Glutamatergic neuron (in vitro differentiated cells): ENCODE measurements at places on chromosomes 5 and 9. TPM values are rescaled to one million over a fixed set of nuclear protein-coding genes. Genes with fewer than 3 reads are reported as not detected.

Gene NR5A1
- total RNA-seq = not detected

DNA sequence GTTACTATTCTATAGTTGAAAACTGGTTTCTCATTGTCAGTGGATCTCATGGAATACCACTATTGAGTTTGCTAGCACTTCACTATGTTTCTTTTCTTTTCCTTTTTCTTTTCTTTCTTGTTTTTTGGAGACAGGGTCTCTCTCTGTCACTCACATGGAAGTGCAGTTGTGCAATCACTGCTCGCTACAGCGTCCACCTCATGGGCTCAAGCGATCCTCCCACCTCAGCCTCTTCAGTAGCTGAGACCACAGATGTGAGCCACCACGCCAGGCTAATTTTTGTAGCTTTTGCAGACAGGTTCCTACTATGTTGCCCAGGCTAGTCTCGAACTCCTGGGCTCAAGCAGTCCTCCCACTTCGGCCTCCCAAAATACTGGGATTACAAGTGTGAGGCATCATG, 42.7 kb upstream of the VCAN start:
- H3K27me3 ChIP-seq = no peaks in the 10 kb centered on the region
- H3K36me3 ChIP-seq = no peaks in the 10 kb centered on the region
- H3K4me1 ChIP-seq = no peaks in the 10 kb centered on the region
- DNase-seq = no peak
- no peak overlapping the region for H3K27ac ChIP-seq

Gene FYB1
- total RNA-seq = not detected

GRCh38 chr5:150175076-150175475, 8.5 kb downstream of the CDX1 start:
- H3K27me3 ChIP-seq = peaks cover 4% of the 10 kb centered on the region
- no peak for DNase-seq
- H3K36me3 ChIP-seq = no peaks in the 10 kb centered on the region
- no peak overlapping the region for H3K4me3 ChIP-seq
- no peaks in the 10 kb centered on the region for H3K4me1 ChIP-seq

Gene CXXC5
- total RNA-seq = 130 TPM

GRCh38 chr5:179793468-179794139, at the start of gene LTC4S:
LTC4S (plus strand) TSS chr5:179793986; CDS start chr5:179794081, 95 bp downstream.
- no peaks in the 10 kb centered on the region for H3K4me1 ChIP-seq
- peaks cover 5% of the 10 kb centered on the region for H3K36me3 ChIP-seq
- H3K4me3 ChIP-seq = peak within 1 kb of the TSS; percentile 46
- DNase-seq = no peak

Gene TMEM174
- not detected for total RNA-seq

DNA sequence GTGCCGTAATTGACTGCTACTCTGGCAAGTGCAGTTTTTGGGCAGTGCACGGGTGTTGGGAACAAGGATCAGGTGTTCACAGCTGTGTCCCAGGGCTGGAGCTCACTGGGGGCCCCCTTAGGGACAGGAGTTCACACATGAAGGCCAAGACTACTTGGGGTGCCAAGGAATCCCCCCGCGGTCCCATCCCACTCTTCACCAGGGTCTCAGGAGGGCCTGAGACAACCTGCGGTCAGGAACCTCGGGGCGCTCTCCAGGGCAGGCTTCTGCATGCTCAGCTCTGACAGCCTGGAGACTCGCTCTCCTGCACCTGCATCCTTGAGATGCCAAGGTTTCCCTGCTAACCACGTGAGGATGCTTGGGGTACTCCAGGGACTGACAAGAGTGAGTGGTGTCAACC, 2.3 kb upstream of the MAN1B1 start:
- peaks cover 6% of the 10 kb centered on the region for H3K36me3 ChIP-seq
- peaks cover 15% of the 10 kb centered on the region for H3K27me3 ChIP-seq
- peaks cover 17% of the 10 kb centered on the region for H3K4me1 ChIP-seq
- no peak overlapping the region for H3K27ac ChIP-seq
- H3K4me3 ChIP-seq = no peak overlapping the region

DNA sequence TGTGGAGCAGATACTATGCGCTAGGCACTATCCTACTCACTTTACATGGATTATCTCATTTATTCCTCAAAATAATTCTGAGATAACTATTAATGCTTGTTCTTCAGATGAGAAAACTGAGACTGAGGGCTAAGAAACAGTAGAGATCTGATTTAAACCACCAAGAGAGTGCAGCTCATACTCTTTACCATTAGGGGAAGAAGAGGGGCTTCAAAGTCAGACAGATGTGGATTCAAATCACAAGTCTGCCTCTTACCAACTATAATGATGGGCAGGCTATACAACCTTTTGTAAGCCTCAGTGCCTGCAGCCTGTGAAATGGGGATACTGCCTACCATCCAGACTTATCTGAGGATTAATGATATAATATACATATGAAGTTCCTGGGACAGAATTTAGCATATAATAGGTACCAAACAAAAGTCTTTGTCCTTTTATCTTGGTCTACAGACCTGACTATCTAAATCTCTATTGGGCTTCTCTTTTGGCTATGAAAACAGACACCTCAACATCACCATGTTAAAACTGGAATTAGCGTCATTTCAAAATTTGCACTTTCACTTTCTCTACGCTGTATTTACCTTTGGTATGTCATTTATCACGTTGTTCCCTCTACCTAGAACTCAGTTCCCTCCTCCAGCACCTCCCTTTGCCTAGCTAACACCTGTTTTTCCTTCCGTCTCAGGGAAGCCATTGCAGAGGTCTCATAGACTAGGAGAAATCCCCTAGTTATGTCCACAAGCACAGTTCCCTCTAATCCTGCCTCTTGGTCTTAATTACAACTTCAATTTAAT, 13.8 kb upstream of the TMEM267 start:
- DNase-seq = no peak
- peak overlapping the region; percentile 3 for H3K4me3 ChIP-seq
- no peak overlapping the region for H3K27ac ChIP-seq
- H3K4me1 ChIP-seq = no peaks in the 10 kb centered on the region

DNA sequence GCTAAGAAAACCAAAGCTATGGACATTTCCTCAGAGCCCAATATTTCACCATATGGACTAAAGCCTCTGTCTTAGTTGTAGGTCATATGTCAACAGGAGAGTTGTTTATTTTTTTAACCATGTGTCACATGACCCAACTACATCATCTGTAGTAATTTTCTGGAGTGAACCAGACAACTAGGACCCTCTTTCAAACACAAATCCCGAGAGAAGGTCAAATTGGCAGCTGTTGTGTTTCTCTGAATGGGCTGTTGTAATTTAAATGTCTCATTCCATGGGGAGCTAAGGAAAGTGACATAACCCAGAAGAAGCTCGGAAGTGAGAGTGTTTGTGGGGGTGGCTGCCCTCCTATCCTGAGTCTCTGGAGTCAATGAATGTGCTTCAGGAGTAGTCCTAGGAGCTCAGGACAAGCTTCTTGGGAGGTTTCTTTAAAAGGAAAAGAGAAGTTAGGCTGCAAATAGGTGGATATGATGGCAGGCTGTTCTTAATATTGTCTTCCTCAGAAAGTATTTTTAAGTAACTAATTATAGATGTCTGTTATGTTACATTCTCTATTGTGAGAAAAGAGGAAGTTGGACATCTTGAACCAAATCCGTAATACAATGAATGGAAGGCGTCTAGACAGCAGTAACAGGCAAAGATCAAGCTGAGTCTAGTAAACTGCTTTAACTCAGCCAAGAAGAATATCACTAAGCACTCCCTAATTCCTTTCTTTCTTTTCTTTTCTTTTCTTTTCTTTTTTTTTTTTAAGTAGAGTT, 50.1 kb downstream of the TMEM167A start:
- peak overlapping the region; percentile 89 for H3K27ac ChIP-seq
- peaks cover 25% of the 10 kb centered on the region for H3K4me1 ChIP-seq
- peaks cover 4% of the 10 kb centered on the region for H3K36me3 ChIP-seq
- peak overlapping the region; percentile 71 for H3K4me3 ChIP-seq
- DNase-seq = no peak

GRCh38 chr9:97759581-97760288, 62.6 kb upstream of the XPA start:
- no peaks in the 10 kb centered on the region for H3K4me1 ChIP-seq
- H3K27ac ChIP-seq = no peak overlapping the region
- no peak for DNase-seq
- H3K4me3 ChIP-seq = no peak overlapping the region
- peaks cover 17% of the 10 kb centered on the region for H3K36me3 ChIP-seq

Gene PCDHGA5
- 4.6 TPM for total RNA-seq

DNA sequence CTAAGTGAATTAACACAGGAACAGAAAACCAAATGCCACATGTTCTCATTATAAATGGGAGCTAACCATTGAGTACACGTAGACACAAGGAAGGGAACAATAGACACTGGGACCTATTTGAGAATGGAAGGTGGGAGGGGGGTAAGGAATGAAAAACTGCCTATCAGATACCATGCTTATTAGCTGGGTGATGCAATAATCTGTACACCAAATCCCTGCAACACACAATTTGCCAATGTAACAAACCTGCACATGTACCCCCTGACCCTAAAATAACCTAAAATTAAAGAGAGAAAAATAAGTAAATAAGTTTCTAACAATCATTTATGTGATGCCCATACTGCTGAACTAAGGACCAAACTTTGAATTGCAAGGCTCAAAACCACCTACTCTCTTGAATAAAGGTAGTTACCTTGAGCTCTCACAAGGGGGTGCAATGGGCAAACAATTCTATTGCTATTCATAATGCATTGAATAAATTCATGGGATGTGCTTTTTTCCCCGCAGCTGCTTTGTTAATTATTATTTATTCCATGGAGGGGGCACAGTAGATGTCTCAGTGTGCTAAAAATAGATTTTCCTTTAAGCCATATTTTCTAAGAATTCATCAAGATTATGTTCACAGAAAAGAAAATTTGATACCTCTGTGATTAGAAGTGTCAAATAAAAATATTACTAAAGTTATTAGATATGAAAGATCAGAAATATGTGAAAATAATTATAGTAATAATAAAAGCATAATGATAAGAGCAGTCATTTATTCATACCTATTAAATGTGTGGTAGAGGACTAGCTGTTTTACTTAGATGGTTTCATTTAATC, 76.2 kb upstream of the PTPN3 start:
- H3K27me3 ChIP-seq = peaks cover 2% of the 10 kb centered on the region
- no peak overlapping the region for H3K27ac ChIP-seq
- DNase-seq = no peak
- H3K4me1 ChIP-seq = no peaks in the 10 kb centered on the region
- H3K36me3 ChIP-seq = no peaks in the 10 kb centered on the region

Gene RPL37
- 840 TPM for total RNA-seq

Gene INPP5E
- total RNA-seq = 35.2 TPM

- H3K4me1 ChIP-seq = no peaks in the 10 kb centered on the region
- no peaks in the 10 kb centered on the region for H3K36me3 ChIP-seq
- H3K4me3 ChIP-seq = no peak overlapping the region
- no peaks in the 10 kb centered on the region for H3K27me3 ChIP-seq
- no peak overlapping the region for H3K27ac ChIP-seq
These were observed 28.5 kb upstream of the GOLGA1 start for GRCh38 chr9:124969401-124969800.

DNA sequence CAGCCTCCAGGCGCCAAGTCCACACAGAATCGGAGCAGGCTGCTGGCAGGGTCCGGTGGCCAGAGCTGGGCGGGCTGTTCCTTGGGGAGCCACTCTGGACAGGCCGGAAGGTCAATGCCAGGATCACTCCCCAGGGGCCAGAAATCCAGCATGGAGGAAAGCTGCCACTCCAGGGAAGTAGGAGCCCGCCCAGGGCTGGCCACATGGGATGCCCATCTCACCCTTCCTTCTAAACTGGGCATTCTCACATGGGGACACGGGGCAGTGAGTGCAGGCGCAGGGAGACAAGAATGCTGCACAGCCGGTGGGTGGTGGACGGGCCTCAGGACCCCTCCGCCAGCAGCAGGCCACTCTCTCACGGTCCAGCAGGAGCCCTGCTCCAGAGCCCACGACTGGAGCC, 58.2 kb downstream of the ADAMTS2 start:
- no peak overlapping the region for H3K27ac ChIP-seq
- H3K4me3 ChIP-seq = peak overlapping the region; percentile 59
- peak; percentile 17 for DNase-seq
- H3K4me1 ChIP-seq = peaks cover 29% of the 10 kb centered on the region

DNA sequence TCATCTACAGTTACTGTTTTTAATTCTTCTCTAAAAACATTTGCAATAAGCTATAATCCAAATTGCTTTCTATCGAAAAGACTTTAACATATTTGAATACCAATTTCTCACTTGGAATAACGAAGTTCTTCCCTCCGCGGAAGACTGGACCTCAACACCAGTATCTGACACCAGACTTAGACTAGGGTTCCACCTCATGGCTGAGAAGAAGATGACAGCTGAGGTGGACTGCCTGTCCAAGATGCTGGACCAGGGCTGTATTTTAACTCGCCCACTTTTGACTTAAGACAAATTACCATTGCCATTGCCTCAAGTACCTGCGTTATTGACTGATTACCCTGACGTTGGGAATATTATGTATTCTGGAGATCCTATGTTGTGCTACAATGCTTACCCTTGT, 34.1 kb downstream of the ZMAT2 start:
- no peak overlapping the region for H3K27ac ChIP-seq
- no peak overlapping the region for H3K4me3 ChIP-seq
- no peaks in the 10 kb centered on the region for H3K4me1 ChIP-seq

- DNase-seq = no peak
- no peak overlapping the region for H3K27ac ChIP-seq
- H3K4me1 ChIP-seq = peaks cover 5% of the 10 kb centered on the region
- H3K4me3 ChIP-seq = no peak overlapping the region
- no peaks in the 10 kb centered on the region for H3K36me3 ChIP-seq
These were observed 263.5 kb downstream of the TMEM38B start for GRCh38 chr9:105957830-105958229.

- H3K27me3 ChIP-seq = peaks cover 2% of the 10 kb centered on the region
- DNase-seq = no peak
- H3K27ac ChIP-seq = peak overlapping the region; percentile 75
- no peaks in the 10 kb centered on the region for H3K36me3 ChIP-seq
- peaks cover 25% of the 10 kb centered on the region for H3K4me1 ChIP-seq
These were observed 25.7 kb upstream of the C5orf47 start for GRCh38 chr5:173963182-173963838.

Gene PCYOX1L
- total RNA-seq = 25.4 TPM

DNA sequence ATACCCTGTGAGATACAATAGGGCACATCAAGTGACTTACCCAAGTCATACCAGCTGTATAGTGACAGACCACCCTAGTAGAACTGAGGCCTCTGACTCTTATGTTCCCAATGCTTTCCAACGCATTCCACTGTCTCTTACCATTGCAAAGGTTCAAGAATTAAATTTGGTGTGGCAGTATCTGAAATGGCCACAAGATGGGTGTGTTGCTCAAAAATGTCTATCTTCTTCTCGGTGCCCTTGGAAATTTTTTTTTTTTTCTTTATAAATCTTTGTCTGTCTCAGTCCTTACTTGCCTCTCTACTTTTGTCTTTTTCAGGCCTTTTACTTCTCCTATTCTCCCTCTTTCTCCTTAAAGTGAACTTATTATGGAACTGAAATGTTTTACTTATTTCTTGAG, 48.4 kb downstream of the GPR21 start:
- no peak for DNase-seq
- H3K4me1 ChIP-seq = no peaks in the 10 kb centered on the region
- H3K27ac ChIP-seq = no peak overlapping the region
- H3K27me3 ChIP-seq = no peaks in the 10 kb centered on the region
- H3K4me3 ChIP-seq = no peak overlapping the region
- H3K36me3 ChIP-seq = no peaks in the 10 kb centered on the region
